LoVo (cell line): ENCODE measurements at places on chromosomes 1 and 21.

- no peak for DNase-seq
Observed at GRCh38 chr1:92953491-92953890, 7.8 kb downstream of the DIPK1A start.

DNA sequence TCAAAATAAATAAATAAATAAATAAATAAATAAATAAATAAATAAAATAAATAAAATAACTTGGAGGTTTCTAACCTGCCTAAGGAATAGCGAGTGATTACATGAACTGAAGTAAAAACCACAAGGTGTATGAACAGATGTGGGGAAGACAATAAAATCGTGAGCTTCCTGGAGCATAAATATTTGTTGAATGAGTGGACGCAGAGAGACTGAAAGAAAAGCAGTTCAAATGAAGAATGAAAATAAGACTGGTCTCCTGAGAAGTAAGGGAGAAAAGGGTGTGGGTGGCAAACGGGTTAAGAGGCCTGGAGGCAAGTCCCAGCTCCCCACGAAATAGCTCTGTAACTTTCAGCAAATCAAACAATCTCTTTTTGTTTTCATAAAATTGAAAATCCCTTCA, 33.6 kb downstream of the CHML start:
- DNase-seq = peak; percentile 74

- no peak for DNase-seq
Observed at GRCh38 chr1:42163114-42163513, 1.4 kb downstream of the GUCA2A start.

- peak; percentile 51 for DNase-seq
Observed at GRCh38 chr1:27009601-27010197, 3.0 kb downstream of the TENT5B start.

- DNase-seq = no peak
Observed at GRCh38 chr1:42933060-42933586, 25.5 kb downstream of the SLC2A1 start.

GRCh38 chr21:25107708-25108107, 499.6 kb downstream of the MRPL39 start:
- no peak for DNase-seq

DNA sequence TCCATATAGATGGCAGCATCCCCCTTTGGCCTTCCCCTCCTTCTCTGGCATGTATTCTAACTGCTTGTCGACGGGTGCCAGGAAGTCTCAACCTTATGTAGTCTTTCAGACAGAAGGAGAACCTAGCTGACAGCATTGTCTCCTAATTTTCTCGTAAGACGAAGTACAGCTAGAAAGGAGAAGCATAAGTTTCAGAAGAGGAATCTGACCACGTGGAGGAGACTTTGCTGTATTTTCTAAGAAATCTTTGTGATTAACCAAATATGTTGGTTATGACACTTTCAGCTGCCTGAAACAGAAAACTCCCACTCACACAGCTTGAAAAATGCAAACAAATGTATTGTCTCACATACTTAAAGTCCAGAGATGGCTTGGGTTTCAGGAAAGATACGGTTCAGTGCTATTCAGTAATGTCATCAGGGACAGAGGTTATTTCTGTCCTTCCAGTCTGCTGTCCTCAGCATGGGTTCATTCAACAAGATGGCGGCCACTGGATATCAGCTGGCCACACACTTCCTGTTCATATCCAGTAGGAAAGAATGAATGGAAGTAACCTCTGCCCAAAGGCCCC, 109.5 kb upstream of the ZNF648 start:
- no peak for DNase-seq

DNA sequence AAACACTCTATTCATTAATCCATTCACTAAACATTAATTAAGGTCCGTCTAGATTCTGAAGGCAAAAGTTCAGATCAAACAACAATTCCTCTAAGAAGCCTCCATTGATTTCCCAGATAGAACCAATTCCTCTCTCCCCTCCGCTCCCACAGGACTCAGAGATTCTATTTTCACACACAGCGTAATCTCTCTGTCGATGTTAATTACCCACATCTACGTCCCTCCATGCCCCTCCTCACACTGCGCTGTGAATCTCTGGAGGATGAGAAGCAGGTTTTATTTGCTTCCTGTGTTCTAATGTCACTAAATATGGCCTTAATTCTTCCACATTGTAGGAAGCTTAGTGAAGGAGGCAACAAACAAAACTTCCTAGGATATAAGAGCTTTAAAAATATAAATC, 306.7 kb downstream of the DSCAM start:
- no peak for DNase-seq

GRCh38 chr1:156461781-156462647, 38.6 kb downstream of the MEF2D start:
- DNase-seq = no peak

GRCh38 chr1:162823231-162823630, 32.7 kb downstream of the HSD17B7 start:
- no peak for DNase-seq

- DNase-seq = peak; percentile 80
Observed at GRCh38 chr1:38046333-38046883, at the start of gene POU3F1. TSS of gene POU3F1 (minus strand) at chr1:38046793. CDS start at chr1:38046743, 50 bp downstream.

DNA sequence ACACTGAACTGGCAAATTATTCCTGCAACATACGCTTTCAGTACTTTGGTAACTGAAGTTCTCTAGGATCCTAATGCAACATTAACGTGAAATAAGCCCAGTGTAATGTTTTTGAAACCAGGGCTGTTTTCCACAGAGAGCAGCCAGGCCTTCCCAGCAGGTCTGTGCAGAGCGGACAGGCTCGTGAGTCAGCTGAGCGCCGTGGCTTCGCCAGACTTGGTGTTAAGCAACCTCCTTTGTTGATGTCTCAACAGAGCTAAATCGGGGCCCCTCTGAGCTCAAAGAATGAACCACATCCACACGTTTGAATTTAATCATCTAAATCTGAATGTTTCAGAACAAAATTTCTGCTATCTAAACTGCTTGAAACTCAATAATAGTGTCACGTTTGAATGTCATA, 181.8 kb upstream of the FMN2 start:
- DNase-seq = no peak

DNA sequence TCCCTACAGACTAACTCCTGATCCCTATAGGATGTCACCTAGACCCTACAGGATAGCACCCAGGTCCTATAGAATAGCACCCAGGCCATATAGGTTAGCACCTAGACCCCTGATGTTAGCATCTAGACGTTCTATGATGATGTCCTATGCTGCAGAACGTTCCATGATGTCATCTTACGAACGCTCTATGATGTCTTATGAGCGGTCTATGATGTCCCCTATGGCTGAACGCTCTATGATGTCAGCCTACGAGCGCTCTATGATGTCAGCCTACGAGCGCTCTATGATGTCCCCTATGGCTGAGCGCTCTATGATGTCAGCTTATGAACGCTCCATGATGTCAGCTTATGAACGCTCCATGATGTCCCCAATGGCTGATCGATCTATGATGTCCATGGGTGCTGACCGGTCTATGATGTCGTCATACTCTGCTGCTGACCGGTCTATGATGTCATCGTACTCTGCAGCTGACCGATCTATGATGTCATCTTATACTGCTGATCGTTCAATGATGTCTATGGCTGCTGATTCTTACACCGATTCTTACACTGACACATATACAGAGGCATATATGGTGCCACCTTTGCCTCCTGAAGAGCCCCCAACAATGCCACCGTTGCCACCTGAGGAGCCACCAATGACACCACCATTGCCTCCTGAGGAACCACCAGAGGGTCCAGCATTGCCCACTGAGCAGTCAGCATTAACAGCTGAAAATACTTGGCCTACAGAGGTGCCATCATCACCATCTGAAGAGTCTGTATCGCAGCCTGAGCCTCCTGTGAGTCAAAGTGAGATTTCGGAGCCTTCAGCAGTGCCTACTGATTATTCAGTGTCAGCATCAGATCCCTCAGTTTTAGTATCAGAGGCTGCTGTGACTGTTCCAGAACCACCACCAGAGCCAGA, 9.5 kb downstream of the SON start:
- DNase-seq = no peak

GRCh38 chr1:156781585-156782186, 14.4 kb downstream of the PRCC start:
- DNase-seq = no peak

DNA sequence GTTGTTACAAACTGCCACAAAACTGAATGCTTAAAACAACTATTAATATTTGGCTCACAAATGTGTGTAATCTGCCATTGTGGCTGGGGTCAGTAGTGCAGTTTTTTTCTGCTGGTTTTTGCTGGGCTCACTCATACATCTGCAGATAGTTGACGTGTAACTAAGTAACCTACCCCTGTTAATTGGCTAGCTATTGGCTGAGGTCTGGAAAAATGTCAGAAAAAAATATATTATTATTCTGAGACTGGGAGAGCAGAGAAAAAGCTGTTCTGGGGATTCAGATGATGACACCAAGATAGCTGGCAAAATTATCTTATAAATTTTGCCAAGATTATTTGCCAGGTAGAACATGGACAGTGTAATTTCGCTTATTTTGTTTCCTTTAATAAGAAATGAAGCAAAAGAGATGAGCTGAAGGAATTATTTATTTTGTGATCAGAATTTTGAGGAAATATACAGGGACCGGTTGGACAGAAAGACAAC, 616.1 kb upstream of the ADAMTS5 start:
- DNase-seq = no peak

DNA sequence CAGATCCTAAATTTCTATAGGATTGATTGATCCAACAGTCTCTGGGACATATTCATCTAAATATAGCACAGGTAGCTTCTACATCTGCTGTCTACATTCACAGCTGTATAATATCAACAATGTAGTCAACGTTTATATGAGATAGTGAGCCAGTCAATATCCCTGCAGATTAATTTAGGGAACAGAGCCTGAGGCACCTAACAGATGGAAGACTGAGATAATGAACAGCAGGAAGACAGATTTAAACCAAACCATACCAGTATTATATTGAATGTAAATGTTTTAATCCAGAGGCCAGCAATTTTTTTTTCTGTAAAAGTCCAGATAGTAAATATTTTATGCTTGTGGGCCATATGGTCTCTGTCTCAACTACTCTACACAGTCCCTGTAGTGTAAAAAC, 2072.4 kb downstream of the MRPL39 start:
- no peak for DNase-seq

GRCh38 chr1:19163261-19163660, 46.8 kb downstream of the UBR4 start:
- no peak for DNase-seq

DNA sequence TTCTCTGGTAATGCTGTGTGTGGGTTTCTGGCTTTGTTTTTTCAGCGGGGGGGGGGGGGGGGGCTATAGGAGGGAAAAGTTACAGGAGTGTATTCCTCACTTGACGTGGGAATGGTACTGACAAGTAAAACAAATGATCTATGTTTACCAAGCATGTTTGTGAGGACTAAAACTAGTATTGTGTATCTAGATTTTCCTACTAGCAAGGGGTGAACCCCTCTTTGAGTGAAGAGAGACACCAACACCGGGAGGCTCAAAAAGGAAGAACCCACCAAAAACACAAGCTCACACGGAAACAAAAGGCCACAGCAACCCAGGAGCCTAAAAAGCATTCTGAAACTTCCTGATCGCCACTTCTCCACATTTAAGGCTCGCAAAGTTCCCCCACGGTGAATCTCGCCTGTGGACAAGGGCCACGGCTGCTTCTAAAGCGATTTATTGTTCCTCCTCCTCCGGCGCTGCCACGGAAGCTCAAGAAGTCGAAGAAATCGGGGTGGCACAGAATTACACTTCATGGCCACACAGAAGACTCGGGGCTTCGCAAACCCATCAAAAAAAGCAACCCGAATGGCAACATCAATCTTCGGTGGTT, 703 bp downstream of the PUM1 start:
- no peak for DNase-seq

- no peak for DNase-seq
Observed at GRCh38 chr1:245896258-245896657, 610.8 kb downstream of the SMYD3 start.

DNA sequence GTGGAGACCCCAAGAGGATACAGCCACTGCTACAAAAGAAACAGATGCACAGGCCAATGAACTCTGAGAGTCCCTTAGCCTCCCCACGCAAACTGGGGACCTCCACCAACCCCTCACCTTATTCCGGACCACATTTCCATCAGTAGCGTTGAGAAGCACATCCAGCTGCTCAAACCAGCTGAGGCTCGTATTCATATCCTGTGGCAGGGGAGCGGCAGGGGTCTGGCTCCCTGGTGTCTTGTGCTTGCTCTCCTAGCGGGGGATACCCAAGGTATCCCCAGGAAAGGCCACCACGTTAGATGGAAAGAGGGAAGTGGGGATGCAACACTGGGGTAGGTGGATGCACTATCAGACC, 481 bp downstream of the CCDC163 start:
- DNase-seq = no peak

DNA sequence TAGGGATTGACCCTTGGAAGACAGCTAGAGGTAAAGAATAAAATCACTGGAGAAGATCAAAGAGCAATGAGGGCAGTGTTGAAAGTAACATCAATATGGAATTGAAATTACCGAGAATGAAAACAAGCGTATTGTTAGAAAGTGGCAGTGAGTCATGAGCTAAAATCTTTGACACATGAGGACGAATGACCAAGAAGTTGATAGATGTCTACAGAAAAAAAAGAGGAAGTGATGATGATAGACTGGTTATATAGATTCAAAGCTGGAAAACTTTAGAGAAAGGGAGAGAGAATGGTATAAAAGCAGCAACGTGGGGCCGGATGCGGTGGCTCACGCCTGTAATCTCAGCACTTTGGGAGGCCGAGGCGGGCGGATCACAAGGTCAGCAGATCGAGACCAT, 12.5 kb upstream of the DNM3 start:
- DNase-seq = no peak

- DNase-seq = no peak
Observed at GRCh38 chr1:231857609-231858135, 231.1 kb downstream of the DISC1 start.

DNA sequence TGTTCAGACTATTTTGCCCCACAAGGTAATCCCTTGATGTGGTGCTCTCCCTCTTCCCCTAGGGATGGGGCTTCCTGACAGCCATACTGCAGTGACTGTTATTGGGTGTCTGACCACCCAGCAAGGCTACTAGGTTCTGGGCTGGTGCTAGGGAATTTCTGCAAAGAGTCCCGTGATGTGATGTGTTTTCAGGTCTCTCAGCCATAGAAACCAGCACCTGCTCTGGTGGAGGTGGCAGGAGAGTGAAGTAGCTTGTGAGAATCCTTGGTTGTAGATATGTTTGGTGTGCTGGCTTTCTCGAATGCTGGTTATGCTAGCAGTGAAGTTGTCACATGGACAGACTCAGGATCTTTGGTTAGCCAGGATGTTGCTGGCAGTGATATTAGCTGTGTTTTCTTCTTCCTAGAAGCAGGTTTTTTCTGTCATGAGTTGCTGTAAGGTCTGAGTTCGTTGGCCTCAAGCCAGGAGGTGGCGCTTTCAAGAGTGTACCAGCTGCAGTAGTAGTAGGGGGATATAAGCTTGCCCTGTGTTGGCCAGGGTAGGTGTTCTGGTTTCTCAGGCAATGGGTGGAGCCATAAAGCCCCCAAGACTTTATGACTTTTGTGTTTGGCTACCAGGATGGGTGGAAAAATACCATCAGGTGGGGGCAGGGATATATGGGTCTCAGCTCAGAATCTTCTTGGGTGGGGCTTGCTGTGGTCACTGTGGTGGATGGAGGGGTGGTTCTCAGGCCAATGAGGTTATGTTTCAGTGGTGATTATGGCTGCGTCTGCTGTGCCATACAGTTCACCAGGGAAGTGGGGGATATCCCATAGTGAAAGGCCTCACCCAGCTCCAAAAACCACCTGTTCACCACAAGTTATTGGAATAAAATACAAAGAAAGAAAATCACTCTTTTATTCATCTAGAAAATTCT, 1112.3 kb downstream of the KCNT2 start:
- DNase-seq = no peak
